ENCODE measurements at places on chromosomes 7 and 10. TPM values are rescaled to one million over a fixed set of nuclear protein-coding genes. Genes with fewer than 3 reads are reported as not detected.

SHOC2 gene
- 51.5 TPM for total RNA-seq

CAMK2B gene
- total RNA-seq, result not detected

ADARB2 gene
- not detected for total RNA-seq

LRIT1 gene
- total RNA-seq, result not detected

DNA sequence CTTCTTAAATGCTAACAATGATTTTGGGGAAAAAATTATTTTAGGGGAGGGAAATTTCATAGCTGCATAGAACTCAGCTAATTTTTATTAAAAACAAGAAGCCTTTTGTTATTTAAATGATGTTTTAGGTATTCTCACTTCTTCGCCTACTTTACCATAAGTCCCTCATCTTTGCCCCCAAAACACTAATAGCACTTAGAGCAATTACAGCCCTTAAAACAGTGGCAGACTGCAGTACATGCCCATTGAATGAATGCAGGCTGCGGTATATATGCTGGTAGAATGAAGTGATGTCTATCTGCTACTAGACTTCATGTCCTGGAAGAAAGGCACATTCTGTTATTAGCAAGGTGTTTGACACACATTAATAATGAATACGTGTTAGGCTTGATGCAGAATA is 2.9 kb upstream of the SPAG6 start:
- no peak for DNase-seq

DNA sequence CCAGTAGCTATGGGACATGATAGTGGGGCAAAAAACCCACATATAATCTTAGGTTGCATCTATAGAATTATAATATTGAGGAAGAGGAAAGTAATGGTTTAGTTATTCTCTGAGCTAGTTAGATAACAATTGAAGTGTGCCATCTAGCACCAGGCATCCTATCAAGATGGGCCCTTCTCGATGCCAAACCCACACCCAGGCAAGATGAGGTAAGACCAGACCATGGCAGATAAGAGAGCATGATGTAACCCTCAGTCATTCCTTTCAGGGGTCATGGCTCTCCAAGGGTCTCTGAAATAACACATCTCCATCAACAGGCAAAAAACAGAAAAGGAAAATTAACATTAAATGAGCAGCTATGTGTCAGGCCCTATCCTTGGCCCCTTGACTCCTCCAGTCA is 128.7 kb downstream of the SH3PXD2A start:
- no peak for DNase-seq

DNA sequence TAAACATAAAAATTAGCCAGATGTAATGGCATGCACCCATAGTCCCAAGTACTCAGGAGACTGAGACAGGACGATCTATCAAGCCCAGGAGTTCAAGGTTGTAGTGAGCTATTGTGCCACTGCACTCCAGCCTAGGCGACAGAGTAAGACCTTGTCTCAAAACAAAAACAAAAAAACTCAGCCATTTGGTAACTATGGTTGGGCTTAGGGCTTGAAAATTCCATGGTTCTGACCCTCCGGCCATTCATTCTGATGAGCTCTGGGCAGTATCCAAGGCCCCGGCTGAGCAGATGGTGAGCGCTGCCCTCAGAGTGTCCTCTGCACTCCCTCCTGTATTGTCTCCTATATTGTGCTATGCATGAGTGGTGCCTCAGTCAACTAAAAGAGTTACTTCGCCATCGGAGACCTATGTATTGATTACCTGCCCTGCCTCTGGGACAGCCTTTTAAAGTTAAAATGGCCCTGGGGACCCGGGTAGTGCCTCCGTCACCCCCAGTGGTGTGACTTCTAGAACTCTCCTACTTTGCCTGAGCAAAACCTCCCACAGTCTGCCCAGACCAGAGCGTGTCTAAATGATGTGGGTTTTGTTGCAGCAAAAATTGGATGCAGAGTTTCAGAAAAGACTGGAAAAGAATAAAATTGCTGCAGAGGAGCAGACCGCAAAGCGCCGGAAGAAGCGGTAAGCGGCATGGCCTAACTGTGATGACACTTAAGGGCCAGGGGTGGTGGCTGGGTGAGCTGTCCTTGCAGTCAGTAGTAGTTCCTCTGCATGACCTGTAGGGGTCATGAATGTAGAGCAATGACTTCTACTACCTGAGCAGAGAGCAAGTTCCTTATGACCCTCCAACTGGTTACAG is 8.1 kb downstream of the PRKRIP1 start:
- no peak for DNase-seq

DNA sequence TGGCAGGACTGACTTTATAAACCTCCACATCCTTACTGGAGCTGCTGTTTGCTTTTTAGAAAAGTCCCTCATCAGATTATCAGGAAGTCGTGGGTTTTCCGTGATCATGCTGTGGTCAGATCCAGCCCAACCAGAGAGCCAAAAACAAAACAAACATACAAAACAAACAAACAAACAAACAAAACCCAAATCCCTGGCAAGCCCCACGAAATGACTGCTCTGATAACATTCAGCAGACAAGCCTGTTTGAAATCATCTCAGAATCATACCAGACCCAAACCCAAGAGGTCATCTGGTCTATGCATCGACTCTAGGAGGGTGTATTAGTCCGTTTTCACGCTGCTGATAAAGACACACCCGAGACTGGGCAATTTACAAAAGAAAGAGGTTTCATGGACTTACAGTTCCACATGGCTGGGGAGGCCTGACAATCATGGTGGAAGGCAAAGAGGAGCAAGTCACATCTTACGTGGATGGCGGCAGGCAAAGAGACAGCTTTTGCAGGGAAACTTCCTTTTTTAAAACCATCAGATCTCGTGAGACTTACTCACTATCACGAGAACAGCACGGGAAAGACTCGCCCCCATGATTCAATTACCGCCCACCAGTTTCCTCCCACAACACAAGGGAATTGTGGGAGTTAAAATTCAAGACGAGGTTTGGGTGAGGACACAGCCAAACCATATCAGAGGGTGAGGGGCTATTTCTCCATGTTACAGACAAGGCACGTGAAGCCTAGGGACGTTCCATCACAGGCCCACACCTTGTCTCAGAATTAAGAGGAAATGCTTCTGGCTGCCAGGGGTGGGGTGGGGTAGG is 85.7 kb downstream of the PARP12 start:
- no peak for DNase-seq

DNA sequence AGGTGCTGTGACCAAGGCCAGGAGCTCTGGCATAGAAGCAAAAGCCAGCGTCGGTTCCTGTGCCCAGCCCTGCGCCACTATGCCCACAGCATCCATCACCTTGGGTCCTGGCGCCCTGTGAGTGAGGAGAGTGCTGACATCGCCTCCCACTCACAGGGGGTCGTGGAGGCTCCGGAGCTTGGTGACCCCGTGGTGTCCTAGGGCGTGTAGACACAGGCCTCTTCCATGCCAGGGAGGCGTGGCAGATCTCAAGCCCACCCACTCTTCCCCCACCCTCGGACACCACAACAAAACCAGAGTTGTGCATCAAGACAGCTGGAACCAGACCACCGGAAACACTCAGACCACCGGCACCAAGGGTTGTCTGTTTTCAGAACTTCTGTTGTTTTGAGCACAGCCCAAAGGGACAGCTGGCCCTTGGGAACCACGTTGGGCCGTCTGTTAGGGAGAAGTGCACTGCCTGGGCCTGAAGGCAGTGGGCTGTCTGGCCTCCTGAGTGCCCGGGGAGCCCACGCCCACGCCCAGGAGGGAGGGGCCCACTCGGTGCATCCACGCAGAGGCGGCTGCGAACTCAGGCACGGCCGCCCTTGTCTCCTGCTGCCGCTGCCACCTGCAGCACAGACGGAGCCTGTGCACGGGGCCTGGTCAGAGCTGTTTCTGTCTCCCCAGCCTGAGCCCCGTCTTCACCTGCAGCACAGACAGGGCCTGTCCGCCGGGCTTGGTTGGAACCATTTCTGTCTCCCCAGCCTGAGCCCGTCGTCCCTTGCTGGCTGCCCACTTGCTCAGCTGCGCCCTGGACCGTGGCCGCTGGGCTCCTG is 106.3 kb downstream of the INPP5A start:
- DNase-seq, result no peak

GRCh38 chr7:5083311-5083711 is 37.7 kb downstream of the RBAK start:
- DNase-seq, result no peak

DNA sequence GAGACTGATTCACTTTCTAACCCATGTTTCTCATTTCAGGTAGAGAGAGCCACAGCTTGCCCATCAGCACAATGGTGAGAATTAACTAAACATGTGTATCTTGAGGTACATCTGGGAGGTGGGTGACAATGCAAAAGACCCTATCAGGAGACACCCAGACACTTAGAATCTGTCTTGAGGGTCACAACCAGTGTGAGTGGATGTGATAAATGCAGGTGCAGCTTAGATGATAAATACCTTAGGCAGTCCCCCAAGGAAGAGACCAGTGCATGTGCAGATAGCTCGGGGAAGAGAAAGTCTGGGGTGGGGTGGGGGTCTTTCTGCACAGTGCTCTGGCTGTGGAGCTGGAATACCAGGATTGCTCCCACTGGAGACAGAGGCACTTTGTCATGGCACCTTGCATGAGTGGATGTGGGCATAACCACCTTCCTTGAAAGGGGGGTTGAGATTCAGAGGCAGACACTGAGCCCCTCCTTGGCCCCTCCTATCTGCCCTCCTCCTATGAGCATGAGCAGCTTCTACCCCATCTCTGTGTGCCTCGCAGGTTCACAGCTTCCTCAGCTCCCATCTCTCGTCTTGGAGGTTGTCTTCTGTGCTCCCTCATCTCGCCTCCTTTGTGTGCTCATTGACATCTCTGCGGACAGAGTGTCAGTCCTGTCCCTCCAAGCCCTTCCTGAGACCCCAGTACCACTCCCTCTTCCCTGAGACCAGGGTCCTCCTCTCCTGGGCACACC is 349.8 kb downstream of the TCERG1L start:
- no peak for DNase-seq

- DNase-seq, result no peak
These were observed 16.3 kb upstream of the INMT start for GRCh38 chr7:30735631-30736030.

DNA sequence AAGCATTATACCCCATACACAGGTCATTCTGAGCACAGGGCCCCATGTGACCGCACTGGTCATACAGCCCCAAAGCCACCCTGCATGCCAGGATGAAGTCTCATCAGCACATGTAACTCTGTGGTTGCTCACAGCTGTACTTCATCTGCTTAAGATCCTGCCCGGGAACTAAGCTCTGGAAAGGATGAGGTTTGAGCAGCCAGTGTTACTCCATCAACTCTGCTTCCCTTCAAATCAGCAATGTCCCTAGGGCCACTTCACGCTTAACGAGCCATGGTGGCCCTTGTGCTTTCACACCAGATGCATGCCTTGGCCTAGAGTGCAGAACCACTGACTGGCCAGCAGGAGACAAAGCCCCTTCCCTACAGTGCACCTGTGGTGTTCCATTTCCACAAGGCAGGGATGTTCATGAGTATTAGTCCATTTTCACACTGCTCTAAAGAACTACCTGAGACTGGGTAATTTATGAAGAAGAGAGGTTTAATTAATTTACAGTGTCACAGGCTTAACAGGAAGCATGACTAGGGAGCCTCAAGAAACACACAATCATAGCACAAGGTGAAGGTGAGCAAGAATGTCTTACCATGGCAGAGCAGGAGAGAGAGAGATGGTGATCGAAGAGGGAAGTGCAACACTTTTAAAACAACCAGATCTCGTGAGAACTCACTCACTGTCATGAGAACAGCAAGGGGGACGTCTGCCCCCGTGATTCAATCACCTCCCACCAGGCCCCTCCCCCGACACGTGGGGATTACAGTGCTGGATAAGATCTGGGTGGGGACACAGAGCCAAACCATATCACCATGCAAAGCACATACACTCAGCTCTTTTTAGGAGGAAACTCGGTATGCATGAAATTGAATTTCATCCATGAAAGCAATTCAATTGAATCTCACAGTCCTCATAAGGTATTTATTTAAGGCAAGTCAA is 149.0 kb upstream of the CDCA7L start:
- no peak for DNase-seq

GRCh38 chr7:25613912-25614311 is 385.6 kb upstream of the NPVF start:
- DNase-seq, result no peak

- no peak for DNase-seq
These were observed 13.1 kb downstream of the TSPAN15 start for GRCh38 chr10:69464401-69464800.

DNA sequence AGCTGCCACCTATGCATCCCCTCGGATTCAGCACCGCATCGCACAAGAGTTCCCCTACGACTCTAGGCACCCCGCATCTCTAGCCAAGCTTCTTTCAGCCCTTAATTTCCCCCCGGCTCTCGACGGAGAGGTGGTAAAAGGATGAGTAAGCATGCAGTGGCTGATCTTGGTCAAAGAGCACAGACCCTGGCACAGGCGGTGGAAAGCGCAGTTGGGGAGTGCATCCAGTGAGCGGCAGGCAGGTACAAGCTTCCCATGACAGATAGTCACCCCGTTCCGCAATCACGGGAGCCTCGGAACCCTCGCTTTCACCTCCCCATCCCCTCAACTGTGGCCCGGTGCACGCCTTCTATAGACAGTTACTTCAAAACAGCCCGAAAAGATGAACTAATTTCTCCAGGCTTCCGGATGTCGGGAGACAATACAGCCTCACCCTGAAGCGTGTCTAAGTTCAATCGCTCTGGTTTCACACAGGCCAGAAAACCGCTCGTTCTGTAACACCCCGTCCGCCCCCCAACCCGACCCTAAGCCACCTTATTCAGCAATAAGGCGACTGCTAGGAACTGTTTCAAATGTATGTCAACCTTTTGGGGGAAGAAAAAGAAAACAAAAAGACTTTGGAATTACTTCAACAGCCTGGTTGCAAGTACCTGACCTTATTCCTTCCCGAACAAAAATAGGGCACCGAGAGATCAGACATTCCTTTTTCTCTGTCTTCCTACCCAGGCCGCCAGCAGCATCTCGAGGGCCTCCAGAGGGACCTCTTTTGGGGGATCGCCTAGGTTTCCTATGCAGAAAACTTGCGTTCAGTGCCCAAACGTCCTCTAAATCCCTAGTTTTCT is 1.4 kb downstream of the RHEB start:
- peak; percentile 57 for DNase-seq

- peak; percentile 38 for DNase-seq
These were observed at the start of gene ICA1 for GRCh38 chr7:8261711-8262695. Gene ICA1, minus strand, starts transcription at chr7:8262167. Its CDS starts 26,241 bp downstream, at chr7:8235926.

DNA sequence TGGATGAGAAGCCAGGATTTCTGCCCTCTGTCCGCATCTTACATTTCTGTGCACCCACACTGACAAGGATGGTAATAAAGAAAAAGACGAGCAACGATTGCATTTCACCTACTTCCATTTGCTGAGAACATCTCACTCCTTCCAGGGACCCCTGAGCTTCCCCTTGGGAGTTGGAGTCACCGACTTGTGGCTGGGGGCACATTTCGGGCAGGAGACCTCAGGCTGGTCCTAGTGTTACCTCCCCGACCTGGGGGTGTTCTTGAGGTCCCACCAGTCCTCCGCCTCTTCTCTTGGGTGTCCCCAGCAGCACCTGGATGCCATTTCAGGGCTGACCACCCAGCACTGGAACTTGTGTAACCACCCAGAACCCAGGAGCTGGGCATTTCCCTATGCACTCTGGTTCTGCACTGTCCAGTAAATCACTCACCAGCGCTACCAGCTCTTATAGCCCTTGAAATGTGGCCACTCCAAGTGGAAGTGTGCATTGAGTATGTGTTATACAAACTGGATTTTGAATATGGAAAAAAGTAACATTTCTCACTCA is 84.9 kb downstream of the LANCL2 start:
- DNase-seq, result no peak
